ENCODE measurements at places on chromosomes 3 and 15.

DNA sequence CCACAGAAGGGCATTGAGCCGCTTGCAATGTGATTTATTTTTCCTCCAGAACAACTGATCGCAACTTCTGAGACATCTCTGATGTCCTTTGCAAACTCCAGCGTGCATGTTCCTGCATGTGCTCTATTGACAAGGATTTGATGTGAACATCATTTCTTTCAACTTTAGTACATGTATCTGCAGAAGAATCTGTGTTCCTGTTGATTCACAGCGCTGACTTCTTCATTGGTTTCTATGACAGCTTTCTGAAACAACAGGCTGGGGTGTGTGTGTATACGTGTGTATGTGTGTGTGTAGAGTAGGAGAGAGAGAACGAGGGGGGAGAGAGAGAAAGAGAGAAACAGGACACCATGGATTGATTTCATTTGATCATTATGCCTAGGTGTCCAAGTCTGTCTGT is 56.7 kb upstream of the CMTM8 start:
- no peak for DNase-seq

- DNase-seq: peak; percentile 45
These were observed 56.6 kb downstream of the RFTN1 start for GRCh38 chr3:16456784-16457415.

DNA sequence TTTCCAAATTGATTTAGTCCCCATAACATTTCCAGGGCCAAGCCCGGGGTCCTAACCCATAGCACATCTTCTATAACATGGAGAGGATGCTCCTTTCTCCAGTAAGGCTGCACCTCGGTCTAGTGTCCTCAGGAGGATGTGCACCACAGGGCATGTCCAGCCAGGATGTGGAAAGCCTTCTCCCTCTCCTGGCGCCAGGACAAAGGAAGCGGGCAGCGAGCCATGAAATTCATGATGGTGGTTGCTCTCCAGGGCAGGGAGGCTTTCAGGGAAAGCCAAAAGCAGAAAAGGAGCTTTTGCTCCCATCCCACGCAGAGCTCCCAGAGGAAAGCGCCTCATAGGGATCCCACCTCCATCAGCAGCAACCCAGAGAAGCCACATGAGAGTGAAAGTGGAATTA is 220.0 kb downstream of the ADAMTSL3 start:
- DNase-seq: no peak

GRCh38 chr15:53247041-53247708 is 457.0 kb upstream of the ONECUT1 start:
- DNase-seq: no peak

DNA sequence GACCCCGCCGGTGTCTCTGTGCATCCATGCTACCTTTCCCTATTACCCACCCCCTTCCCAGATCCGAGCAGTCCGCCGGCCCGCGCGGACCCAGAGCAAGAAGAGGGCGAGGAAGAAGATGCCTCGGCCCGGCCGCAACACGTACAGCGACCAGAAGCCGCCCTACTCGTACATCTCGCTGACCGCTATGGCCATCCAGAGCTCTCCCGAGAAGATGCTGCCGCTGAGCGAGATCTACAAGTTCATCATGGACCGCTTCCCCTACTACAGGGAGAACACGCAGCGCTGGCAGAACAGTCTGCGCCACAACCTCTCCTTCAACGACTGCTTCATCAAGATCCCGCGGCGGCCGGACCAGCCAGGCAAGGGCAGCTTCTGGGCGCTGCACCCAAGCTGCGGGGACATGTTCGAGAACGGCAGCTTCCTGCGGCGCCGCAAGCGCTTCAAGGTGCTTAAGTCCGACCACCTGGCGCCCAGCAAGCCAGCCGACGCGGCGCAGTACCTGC is 788 bp downstream of the FOXB1 start:
- peak; percentile 36 for DNase-seq

- no peak for DNase-seq
These were observed 6.9 kb downstream of the PLCH1 start for GRCh38 chr3:155737844-155738460.

DNA sequence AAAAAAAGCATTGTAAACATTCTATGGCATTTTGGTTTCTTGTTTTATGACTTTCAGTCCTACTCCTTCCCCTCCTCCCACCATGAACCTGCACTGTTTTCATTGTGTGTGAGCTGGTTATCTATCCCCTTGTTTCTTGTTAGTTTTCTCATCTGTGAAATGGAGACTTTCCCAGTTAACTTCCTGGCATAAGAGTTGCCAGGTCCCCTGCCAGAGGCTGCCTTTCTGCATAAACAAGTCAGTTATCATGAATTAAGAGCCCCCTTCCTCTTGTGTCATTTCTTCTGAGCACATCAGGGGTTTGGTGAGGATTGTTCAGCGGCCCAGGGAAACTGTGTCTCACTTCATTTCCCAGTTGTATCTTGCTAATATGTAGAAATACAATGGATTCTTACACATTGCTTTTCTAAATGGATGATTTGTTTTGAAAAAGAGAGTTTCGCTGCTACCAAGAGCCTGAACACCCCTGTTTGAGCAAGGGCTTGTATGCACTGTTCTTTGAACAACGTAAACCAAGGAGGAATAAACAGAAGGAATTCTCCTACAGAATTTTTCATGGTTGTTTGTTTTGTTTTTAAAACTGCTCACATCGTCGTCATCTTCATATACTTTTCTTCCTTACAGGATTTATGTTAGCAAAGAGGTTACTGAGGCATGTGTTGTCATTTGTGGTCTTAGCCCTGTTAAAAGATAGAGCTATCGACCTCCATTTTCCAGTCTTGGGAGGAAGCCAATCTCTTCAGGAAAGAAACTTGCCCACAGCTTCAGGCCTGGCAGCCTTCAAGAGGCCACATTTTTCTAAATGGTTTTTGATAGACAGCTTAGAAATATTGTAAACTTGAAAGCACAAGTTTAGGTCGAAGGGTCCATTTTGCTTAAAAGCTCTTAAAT is 144.6 kb upstream of the IL12A start:
- no peak for DNase-seq

GRCh38 chr3:81451611-81452010 is 309.8 kb downstream of the GBE1 start:
- no peak for DNase-seq

DNA sequence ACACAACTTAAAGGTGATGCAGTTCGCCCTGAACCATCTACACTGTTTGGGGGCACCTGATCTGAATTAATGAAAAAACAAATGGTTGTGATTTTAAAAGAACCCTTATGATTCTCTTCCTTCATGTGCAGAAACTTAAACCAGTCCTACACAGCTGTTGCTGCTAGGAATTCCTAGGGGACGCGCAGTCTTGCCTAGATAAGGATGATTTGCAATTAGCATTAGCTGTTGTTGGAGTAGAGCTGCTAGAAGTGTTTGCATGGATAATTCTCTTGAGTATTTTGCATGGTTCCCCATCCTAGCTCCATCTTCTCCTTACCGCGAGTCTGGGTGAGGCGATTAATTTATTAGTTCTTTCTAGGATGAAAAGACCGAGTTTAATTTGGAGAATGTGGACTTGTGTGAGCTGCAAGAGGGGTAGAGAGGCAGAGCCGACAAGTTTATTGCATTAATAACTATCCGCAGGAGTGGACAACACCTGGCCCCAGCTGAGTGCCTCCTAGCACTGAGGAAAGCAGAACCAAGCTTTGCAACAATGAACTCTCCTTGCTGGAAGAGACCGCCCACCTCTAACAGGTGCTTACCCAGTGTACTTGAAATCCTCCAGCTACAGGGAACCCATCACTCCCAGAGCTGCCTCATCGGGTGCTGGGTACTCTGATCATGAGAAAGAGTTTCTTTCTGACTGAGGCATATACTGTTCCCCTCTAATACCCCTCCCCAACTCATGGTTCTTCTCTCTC is 75.0 kb upstream of the WNT7A start:
- no peak for DNase-seq

DNA sequence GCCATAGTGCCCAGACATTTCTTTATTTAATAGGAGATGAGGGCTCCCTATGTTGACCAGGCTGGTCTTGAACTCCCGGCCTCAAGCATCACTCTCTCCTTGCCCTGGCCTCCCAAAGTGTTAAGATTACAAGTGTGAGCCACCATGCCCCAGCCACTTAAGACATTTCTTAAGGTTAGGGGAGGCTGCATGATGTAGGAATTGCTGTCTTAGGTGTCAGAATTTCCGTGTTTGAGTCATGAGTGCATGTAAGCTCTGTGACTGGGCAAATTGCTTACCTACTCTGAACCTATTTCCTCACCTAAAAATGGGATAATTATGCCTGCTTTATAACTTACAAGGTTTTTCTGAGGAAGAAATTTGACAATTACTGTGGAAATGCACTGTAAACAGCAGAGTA is 34.2 kb upstream of the SIAH2 start:
- DNase-seq: no peak

DNA sequence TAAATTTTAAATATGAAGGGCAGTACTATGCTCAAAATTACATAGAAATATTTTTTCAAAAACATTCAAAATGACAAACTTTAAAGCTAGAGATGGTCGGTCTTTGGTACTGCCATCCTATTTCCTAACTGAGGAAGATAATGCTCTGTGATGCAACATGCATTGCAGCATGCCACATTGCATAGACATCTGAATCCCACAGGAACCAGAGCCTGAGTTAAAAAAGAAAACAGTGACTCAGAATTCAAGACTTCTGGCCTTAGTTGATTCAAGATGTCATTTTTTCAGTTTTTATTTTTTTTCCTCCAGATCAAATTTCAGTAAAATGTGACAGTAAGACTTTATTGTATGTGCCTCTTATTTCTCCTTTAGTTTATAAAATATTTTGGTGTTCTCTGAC is 33.1 kb downstream of the TP63 start:
- no peak for DNase-seq

GRCh38 chr3:21551019-21551418 is 200.0 kb downstream of the ZNF385D start:
- DNase-seq: no peak

DNA sequence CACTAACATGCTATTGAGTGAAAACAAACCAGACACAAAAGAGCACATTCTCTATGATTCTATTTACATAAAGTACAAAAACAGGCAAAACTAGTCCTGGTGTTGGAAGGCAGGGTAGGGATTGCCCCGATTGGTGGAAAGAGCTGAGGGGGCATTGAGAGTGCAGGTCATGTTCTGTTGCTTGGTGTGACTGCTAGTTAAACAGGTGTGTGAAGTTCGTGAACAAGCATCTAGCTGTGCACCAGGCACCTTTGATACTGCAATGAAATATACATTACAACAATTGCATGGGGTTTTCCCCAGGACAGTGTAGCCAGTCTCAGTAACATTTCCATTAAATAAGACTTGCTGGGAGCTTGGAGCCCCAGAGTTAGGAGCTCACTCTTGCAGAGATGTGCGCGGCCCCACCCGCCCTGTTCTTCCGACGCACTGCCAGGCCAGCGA is 26.3 kb upstream of the THRB start:
- DNase-seq: no peak

DNA sequence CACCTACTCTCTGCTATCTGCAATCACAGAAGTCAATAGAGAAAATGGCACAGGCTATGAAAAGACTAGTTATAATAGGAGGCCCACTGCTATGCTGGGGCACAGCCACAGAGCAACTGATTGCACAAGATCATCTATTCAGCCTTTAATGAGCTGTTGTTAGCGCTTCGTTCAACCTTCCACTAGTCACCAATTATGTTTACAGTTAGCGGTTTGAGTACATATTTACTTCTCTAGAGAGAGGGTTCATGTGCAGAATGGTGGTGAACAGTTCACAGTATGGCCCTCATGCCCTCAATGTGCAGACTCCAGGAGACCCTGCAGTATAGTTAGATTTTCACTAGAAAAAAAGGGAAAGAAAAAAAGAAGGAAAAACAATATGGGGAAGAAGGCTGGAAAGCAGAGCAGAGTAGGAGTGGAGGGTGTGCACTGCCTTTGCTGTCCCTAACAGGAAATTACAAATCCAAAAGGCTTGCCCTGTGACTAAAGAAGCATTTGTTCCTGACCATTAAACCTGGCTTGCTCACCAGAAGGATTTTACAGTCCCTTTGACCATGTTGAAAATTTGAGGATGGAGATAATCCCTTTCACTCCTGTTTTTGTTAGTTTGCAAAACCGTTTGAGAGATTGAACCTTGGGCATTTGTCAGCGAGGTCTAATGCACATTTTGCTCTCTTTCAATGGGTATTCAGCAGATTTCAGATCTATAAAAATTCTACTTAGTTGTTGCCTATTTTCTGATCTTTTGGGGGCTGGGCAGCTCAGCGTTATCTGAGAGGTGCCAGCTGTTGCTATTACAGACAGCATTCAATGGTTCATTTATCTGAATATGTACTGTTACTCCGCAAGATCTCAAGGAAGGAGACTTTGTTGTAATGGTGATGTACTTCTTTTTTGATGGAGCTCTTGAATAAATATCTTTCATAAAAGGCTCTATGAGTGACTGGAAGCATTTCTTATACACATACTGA is 296.1 kb downstream of the LSAMP start:
- DNase-seq: no peak
